RPMI7951 (cell line): ENCODE measurements at places on chromosomes 1 and 21. TPM values are rescaled to one million over a fixed set of nuclear protein-coding genes. Genes with fewer than 3 reads are reported as not detected.

ITLN2 gene
- not detected in 2 replicates for total RNA-seq

FAM72C gene
- total RNA-seq, result 0.29 and 0.84 TPM in 2 replicates

CLEC20A gene
- not detected in 2 replicates for total RNA-seq

ZNF496 gene
- 12.6 and 12.9 TPM in 2 replicates for total RNA-seq

RPL11 gene
- total RNA-seq, result 1,145 and 1,398 TPM in 2 replicates

S100A16 gene
- 328 and 342 TPM in 2 replicates for total RNA-seq

PRDM2 gene
- total RNA-seq, result 7.1 and 9.5 TPM in 2 replicates

AMY1C gene
- total RNA-seq, result not detected in 2 replicates

NPHP4 gene
- total RNA-seq, result 5.6 and 6.4 TPM in 2 replicates

IGSF9 gene
- not detected in 2 replicates for total RNA-seq

AKNAD1 gene
- 4.0 and 4.7 TPM in 2 replicates for total RNA-seq

KPRP gene
- not detected in 2 replicates for total RNA-seq

HCRTR1 gene
- not detected in 2 replicates for total RNA-seq

MYBPH gene
- total RNA-seq, result 0.48 and 1.4 TPM in 2 replicates

BARHL2 gene
- total RNA-seq, result not detected in 2 replicates

DEPDC1 gene
- total RNA-seq, result 82.5 and 117 TPM in 2 replicates

SVBP gene
- 34.1 and 41.8 TPM in 2 replicates for total RNA-seq

RNU1-2 gene
- under 0.01 TPM in 1 of 2 replicates, not detected in the other for total RNA-seq
